ENCODE measurements at places on chromosomes 6 and 20. TPM values are rescaled to one million over a fixed set of nuclear protein-coding genes. Genes with fewer than 3 reads are reported as not detected.

OPRL1 gene
- 4.4 TPM for total RNA-seq

GRCh38 chr6:14051355-14051754, 66.2 kb upstream of the CD83 start:
- DNase-seq, result no peak

DNA sequence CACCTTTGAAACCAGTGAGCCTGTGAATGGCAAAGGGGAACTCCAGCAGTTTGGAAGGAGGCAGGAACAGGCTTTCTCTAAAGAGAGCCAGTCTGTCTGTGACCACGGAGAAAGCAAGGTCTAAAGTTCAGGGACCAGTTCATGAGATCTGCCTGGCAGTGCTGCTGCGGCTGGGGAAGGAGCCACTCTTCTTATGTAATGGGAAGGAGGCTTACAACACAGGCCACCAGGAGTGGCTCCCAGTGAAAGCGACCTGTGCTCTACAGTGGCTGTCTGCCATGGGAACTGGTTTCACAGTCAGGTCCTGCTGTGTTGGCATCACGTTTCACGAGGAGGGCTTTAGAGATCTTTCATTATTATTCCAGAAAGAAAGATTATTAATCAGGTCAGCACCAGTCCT, 291.9 kb upstream of the PRDM1 start:
- DNase-seq, result peak; percentile 55

DNA sequence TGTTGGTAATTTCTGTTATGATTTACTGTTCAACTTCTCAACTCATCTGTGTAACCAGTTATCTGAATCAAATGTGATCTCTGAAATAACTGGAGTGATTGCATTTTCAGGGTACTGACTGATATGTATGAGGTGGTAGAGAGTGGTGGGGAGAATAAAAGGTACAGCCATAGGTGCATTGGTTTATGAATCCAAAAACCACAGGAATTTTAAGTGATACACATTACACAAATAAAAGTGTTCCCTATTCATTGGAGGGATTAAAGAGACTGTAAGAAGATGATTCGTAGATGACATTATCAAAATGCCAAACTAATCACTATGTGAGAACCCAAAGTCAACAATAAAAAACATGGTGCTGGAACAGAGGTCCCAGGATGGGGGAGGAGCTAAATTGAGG, 158.7 kb upstream of the RSPO3 start:
- no peak for DNase-seq

GRCh38 chr20:62977613-62978560, 25.4 kb downstream of the SLC17A9 start:
- no peak for DNase-seq

RHAG gene
- 0.07 TPM for total RNA-seq

DNA sequence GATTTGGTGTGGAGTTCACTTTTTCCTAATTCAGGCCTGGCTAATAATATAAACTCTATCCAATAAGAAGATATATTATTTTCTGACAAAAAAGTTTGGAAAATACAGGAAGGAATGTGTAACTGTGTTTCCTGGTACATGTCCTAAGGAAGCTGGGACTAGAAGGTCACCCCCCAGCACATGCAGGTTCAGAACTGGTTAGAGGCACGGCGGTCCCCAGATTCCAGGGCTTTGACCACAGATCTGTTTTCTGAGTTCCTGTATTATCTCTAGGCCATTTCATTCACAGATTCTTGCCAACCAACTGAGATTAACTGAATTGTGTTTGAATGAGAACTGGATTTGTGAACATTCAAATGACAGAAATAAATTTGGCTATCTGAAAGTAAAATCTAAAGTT, 94.5 kb downstream of the TULP4 start:
- no peak for DNase-seq

RPS21 gene
- 1,118 TPM for total RNA-seq
